ENCODE measurements at places on chromosomes 6 and 20. TPM values are rescaled to one million over a fixed set of nuclear protein-coding genes. Genes with fewer than 3 reads are reported as not detected.

GRCh38 chr20:19723813-19724430 is 34.1 kb upstream of the RIN2 start:
- DNase-seq = no peak

GRCh38 chr20:313948-314347 is 11.4 kb upstream of the SOX12 start:
- no peak for DNase-seq

DNA sequence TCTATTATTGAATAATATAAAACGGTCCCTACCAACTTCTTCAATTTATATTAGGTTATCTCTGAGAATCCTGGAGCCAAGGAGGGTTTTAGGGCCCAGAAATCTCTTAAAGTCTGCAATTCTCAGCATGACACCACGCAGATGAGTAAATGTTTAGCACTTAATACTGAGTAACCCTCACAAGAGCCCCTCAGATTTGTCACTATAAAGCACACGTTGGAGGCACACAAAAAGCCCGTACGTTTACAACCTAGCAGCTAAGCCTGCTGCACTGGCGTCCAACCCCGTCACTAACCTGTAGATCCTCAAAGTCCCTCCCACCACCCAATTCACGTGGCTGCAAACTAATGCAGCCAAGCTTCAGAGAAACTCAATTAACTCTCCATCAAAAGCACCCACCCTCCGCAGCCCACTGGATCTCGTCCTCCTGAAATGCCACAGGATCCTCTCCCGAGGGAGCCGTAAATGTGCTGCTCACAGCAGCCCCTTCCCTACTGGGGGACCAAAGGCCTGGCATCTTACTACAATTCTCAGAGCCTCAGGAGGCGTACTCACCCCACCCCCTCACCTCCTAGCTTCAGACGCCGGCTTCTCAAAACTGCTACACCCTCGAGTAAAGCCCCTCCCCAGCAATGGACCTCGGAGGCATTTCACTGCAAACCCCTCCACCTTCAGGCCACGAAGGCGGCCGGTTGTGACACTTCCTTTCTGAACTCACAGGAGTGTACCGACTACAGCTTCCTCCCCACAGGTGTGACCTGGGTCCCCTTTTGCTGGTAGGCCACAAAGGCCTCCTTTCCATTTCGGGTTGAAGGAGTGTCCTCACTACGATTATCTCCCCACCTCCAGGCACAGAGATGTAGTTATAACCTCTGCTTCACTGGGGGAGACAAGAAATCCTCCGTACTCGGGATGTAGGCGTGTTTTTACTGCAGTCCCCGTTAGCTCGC is 909 bp downstream of the CPNE1 start:
- no peak for DNase-seq

GRCh38 chr6:25341203-25341552 is 62.0 kb downstream of the CARMIL1 start:
- no peak for DNase-seq

GRCh38 chr20:2084703-2085102 is 16.9 kb upstream of the STK35 start:
- no peak for DNase-seq

DNA sequence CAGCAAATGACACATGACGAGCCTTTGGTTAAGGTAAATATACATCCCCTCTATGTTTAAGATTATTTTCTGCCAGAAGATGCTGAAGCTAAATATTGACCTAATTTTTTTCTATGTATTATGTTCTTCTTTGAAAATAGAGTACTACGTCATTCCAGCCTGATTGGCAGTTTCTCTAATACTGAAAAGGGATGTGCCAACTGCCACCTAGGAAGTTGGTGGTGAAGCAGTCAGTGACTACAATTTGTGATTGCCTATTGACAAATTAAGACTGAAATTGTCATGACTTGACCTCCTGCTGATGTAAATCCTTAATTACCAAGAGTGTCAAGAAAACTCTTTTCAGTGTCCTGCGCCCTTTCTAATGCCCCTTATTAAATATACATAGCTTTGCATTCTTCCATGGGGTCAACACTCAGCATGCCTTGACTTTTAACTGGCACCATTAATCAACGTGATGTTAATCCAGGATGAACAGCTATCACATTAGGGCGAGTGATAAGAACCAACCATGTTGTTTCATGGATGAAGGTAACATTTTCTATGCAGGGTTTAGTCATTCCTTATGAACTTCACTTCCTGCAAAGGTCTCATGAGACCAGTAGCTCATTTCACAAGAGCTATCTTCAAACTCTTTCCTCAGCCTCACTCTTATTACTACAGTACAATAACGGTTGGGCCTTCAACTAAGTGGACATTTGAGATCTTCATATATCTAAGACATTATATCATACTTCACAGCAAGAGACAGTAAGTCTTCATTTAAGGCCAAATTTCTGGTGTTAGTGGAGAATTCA is 22.5 kb upstream of the SGK1 start:
- no peak for DNase-seq

DNA sequence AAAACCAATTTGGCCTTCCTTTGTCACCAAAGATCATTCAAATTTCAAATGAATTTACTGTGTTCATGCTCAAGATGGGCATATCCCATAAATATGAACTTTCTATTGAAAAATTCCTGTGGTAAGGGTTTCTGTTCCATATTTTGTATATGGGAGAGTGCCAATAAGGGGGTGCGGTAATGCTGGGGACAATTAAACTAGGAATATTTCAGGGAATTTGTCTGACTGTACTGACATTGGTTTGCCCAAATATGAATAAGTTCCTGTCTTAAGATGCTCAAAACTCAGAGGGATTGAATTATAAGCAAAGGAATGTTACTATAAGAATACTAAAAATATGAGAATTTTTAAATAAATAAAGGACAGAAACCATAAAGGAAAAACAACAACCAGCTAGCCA is 553.0 kb upstream of the MARCKS start:
- no peak for DNase-seq

DNA sequence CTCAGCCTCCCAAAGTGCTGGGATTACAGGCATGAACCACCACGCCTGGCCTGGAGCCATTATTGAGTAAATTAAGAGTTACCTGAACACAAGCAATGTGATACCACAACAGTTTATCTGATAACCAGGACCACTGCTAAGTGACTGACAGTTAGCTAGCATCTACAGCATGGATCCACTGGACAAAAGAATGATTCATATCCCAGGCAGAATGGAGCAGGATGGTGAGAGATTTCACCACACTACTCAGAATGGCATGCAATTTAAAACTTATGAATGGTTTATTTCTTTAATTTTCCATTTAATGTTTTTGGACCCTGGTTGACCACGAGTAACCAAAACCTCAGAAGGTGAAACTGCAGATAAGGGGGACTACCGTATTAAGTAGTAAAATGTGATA is 48.6 kb downstream of the RALGAPA2 start:
- no peak for DNase-seq

- no peak for DNase-seq
Observed at GRCh38 chr20:52972190-52972937, at the start of gene TSHZ2. TSS of gene TSHZ2 (plus strand) at chr20:52972358. CDS start at chr20:52973294, 936 bp downstream.

DNA sequence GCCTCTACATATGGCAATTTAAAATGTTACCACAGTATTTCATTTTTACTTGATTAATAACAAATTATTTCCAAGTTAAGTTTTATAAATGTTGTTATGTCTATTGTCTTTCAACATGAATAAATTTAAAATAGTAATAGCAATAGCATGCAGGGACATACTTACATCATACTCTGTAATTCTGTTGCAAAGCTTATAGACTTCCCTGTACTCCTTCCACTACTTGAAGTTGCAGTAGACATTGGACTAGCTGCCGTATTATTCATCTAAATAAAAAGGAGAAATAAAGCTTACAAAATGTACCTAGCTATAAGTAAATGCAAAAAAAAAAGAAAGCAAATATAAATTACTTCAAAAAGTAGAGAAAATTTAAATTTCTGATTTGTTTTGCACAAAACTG is 12.7 kb downstream of the SUPT3H start:
- DNase-seq = no peak

GRCh38 chr20:56247954-56248782 is at the start of gene MC3R:
TSS of gene MC3R (plus strand) at chr20:56248732. CDS start at chr20:56248844, 112 bp downstream.
- DNase-seq = peak; percentile 1

The TP53TG5 gene
- total RNA-seq = not detected

The ZBTB46 gene
- total RNA-seq = 7.2 TPM

The HAO1 gene
- total RNA-seq = 0.07 TPM

The WFDC2 gene
- not detected for total RNA-seq

Measured in pulmonary artery endothelial cell (primary cell).